Stimulated activated CD8-positive, alpha-beta memory T cell treated with anti-CD3 and anti-CD28 coated beads, Interleukin-12 subunit alpha, Interleukin-12 subunit beta, amount 100 ng/mL, for 1 hour (primary cell): ENCODE measurements at places on chromosomes 7 and 10.
A peak's percentile ranks its signal among the peaks of the same experiment; 100 is the strongest.

GRCh38 chr7:140594131-140594691 lies 46.4 kb downstream of the DENND2A start:
- DNase-seq = no peak

GRCh38 chr10:85926986-85927385 lies 439.6 kb downstream of the GRID1 start:
- DNase-seq = no peak

DNA sequence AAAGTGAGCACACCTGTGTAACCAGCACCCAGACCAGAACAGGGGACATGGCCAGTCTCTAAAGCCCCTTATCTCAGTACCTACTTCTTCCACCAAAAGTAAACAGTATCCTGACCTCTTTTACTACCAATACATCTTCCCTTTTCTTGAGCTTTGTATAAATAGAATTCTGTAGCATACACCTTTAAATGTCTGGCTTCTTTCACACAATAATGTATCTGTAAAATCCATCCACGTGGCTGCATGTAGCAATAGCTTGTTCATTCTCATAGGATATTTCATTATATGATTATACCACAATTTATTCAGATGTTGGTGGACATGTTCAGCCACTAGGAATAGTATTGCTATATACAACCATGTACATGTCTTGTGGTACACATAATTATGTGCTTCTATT lies 40.6 kb downstream of the BTBD16 start:
- no peak for DNase-seq

DNA sequence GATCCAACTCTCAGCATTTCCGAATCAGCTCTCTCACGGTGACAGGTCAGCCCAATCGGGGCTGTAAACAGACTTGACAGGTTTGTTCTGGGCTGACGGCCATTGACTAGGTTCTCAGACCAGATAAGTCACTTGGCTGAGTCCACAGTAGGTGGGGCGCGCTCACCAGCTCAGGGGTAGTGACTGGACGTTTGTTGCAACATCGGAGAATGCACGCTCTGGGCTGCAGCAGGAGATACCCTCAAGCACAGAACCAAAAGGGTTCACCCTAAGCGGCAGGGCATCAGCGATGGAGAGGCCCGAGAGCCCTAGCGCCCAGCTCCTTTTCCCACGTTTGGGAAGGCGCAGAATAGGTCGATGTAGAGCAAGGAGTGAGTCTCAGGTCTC lies 1.8 kb downstream of the KLLN start:
- DNase-seq = peak; percentile 3

DNA sequence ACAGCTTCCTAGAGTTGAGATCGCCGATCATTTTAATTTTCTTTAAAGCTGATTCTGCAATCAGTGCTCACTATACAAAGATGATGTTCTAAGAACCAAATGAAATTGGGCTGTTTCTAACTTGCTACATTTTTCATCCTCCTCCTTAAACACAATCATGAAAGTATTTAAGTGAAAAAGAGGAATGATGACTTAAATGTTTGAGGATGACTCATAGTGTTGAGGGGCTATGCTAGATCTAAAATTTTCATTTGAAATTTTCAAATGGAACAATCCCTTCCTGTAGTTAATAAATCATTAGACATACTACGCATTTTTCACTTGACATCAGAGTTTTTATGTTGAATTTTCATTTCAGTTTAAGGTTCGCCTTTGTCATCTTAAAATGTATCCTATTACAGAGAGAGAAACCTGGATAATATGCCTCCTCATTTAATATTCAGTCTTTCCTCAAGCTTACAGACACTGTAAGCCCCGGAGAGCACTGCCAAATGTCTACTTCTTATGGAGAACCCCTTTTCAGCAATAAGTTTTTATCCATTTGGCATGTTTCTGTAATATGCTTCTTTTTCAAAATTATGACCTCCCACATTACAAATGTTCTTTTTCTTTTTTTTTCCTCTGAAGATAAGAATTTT lies 499.6 kb downstream of the MAGI2 start:
- DNase-seq = no peak

GRCh38 chr7:99848420-99849216 lies 20.8 kb downstream of the CYP3A43 start:
- no peak for DNase-seq

GRCh38 chr7:28481091-28481926 lies 69.0 kb downstream of the CREB5 start:
- no peak for DNase-seq

GRCh38 chr10:42877496-42878030 lies 95.0 kb downstream of the BMS1 start:
- no peak for DNase-seq

DNA sequence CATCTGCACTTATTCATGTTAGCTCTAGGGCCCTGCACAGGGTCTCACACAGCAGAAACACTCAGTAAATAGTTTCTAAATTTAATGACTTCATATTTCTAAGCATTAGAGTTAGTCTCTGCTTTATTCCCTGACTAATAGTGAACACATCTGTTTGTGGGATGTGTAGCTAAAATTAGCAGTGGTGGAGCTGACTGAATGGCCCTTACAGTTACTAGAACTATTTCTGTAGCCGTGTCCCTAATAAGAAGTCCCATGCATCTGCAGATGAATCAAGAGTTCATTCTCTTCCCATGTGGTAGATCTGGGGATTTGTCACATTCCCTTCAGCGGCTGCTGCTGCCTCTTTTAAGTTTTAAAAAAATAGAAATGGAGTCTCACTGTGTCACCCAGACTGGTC lies 11.7 kb downstream of the MAP3K8 start:
- no peak for DNase-seq

DNA sequence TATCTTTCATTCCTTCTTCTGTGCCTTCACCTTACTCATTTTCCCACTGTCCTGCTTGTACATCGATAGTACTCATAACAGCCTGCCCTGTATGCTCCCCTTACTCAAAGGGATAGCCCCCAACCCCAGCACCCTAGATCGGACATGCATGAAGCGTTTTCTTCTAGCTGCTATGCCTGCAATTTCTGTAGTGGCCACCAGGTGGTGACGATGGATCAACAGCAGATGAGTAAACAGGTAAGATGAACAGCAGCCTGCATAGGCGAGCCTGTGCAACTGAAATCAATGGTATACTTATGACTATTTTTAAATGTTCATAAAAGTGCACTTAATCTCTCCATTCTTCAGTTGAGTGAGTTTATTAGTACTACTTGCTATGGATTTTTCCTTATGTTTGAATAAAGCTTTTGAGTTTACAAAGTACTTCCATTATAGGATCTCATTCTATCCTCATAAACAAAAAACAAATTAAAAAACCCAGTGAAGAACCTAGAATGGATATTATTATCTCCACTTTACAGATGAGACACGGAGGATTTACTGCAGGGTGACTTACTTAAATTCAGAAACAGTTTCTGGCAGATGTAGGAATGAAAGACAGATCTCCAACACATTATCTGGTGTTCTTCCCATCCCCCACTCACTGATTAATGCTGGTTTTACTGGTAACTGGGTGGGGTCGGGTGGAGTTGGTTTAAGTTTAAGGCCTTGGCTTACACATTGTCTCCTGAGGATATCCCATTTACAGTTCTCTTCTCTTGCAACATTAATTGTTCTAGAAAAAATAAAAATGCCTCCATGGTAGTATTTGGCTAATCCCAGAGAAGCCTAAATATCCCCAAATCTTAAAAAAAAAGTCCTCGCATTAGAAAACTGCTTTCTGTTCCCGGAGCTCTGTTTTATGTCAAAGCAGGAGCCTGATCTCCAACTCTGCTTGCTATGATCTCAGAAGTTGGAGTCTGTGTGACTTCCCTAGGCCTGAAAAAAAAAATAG lies 222.1 kb downstream of the GLI3 start:
- DNase-seq = no peak
